ENCODE measurements at places on chromosomes 3 and 15.

DNA sequence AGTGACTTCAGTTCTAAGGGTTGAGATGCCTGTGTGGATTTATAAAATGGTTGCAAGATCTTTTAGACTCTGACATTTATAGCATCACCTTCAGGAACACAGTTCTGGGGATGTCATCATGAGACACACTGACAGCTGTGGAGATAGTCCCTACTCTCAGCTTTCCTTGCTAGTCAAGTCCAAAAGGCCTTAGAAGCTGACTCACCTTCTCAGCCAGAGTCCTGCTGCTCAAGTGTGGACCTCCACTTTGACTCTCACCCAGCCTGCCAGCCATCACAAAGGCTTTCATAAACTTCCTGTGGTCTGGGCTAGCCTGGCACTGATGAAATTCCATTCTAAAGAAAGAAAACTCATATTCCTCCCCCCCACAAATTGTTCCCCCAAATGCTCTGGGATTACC lies 44.8 kb downstream of the TMEM39A start:
- no peak for DNase-seq

DNA sequence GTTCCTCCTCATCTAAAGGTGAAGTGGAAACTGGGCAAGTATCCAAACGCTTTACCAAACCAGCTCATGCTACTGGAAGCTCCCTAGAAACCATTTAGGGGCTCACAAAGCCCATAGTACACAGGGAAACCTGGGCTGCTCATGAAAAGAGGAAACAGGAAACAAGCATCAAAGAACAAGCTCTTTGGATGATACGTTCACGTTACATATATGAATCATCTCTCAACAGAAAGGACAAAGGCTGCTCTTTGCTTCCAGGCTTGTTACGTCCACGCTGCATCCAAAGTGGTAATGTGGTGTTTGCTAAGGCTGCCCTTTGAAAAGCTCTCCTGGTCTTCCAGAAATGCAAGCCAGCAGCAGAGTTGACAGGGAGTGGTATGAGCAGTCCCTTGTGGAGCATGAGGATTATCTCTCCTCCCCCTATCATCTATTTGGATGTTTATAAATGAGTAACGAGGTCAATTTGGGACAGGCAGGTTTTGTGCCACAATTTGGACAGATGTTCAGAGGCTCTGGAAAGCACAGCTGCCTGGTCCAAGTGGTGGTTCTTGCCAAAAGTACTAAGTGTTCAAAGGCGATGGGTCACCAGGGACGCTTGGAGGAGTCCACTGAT lies 98.0 kb upstream of the RORA start:
- no peak for DNase-seq

DNA sequence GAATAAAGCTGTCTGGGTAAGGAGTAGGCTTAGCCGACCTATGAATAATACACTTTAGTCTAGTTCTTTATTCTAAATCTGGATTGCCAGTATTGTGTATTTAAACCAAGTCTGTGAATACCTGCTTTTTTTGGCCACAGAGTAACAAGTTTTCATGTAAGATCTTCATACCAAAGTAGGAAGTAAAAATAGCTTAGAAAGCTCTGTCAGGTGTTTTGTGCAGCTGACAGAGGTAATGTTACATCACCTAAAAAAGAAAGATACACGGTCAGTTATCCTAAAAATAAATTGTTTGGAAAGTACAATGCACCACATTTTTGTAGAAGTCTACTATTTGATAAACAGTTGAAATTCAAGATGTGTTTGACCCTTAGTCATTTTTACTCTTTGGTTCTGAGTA lies 16.5 kb downstream of the CALML4 start:
- DNase-seq, result no peak

DNA sequence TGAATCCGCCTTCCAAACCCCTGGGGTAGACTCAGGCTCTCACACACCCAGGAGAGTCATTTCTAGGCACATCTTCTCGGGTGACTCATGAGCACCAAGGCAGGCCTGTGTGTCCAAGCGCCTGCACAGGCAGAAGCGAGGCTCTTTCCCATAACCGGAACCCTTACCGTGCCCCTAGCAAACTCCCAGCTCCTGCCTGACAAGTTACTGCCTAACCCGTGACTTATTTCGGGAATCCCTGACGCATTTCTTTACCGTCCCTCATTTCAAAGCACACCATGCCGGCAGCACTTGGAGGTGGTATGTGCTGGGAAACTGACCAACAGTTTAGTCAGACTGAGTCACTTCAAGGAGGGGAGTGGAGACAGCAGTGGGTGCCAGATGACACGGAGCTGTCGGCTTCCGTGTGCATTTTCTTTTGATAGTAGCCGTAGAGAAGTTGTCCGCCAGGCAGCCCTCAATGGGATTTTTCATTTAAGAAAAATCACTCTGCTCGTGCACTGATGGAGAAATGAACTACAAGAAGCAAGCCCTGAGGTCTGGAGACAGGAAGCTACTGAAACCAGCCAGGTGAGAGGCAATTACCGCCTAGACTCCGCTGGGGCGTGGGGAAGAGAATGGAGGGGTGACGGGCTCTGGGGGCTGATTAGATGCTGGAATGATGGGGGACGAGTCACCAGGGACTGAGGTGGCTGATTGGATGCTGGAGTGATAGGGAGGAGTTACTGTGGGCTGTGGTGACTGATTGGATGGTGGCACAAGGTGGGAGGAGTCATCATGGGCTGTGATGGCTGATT lies 17.3 kb upstream of the HRH1 start:
- DNase-seq, result no peak

GRCh38 chr3:64888840-64889392 lies 201.1 kb upstream of the ADAMTS9 start:
- DNase-seq, result no peak

DNA sequence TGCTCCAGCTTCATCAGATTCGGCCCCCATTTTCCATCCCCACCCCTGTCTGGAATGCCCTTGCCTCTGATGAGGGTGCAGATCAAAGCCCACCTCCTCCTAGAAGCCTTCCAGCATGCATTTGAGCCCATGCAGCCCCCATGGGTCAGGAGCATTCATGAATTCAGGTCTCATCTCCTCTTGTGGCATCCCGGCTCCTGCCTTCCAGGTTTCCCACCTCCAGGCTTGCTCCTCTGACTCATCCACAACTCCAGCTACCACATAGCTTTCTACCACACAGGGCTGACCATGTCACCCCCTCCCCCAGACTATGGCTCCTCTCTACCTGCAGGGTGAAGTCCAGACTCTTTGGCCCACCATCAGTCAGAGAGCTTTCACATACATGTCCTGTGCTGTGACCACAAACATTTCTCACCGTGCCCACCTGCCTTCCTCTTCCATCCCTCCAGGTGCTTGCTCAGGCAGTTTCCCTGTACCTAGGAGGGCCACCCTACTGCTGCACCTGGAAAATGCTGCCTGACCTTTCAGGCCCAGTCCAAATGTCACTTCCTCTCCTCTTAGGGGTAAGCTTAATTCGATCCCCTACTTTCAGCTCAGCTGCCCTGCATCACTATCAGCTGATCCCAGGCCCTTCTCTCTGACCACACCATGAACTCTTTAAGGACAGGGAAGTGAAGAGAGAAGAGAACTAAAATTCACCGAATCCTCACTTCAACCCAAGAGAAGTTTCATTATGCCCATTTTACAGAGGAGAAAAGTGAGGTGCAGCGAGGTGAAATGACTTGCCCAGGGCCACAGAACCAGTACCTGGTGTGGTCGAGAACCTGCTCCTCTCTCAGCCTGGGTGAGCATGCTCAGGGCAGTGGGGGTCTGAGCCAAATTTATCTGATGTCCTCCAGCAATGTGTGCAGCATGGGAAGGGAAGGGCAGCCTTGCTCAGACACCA lies 13.7 kb upstream of the FGD5 start:
- DNase-seq, result no peak

GRCh38 chr3:65671004-65671403 lies 367.7 kb downstream of the MAGI1 start:
- no peak for DNase-seq

GRCh38 chr3:68987322-68987721 lies 26.2 kb downstream of the EOGT start:
- DNase-seq, result no peak

- no peak for DNase-seq
Measured at GRCh38 chr3:188458756-188459155, 304.8 kb downstream of the LPP start.

DNA sequence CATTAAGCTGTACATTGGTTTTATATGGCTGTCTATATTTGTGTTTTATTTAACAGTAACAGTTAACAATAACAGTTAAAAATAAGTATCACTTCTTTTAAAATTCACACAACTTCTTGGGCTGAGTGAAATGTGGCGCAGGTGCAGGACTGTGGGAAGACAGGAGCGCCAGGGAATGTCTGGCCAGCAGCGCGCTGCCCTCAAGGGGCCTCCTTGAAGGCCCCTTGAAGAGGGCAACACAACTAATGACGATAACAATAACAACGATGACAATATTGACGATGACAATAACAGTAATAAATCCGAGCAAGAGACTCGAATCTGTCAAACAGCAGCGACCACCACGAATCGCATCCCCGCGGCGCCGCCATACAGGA lies 411 bp upstream of the PPP2R3A start:
- no peak for DNase-seq

- no peak for DNase-seq
Measured at GRCh38 chr3:177615015-177615414, 417.7 kb upstream of the TBL1XR1 start.

- DNase-seq, result no peak
Measured at GRCh38 chr3:181941250-181941649, 229.5 kb downstream of the SOX2 start.

GRCh38 chr3:46907271-46907670 lies 29.8 kb downstream of the PTH1R start:
- DNase-seq, result no peak

DNA sequence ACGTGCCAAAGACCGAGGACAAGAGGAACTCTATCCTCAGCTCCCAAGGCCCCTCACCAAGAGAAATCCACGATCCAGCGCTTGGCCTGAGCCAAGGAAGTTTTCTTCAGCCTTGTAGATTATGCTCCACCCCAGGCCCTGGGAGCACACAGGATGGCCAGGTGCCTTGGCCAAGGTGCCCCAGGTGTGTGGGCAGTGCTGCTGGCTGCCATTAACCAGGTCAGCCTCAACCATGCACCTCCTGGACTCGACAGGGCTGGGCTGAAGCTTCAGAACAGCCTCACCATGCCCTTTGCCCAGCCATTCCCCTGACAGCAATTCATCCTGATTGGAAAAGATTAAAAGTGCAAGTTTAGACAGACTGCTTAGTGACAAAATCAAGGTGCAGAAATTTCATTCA lies 10.9 kb upstream of the MESP1 start:
- no peak for DNase-seq

DNA sequence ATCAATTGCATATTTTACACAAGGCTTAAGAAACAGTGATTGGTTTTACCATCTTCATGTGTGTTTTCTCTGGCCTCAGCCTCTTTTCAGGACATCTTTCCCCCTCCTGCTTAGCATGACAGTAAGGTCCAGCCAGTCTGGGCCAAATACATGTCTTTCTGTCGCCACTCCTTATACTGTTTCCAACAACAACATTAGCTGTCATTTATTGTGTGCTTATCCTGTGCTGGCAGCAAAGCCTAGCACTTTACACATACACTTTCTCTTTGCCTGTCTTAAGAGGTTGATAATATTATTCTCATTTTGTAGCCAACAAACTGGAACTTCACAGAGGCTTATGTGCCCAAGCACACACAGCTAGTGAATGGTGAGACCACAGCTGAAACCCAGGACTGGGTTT lies 37.8 kb downstream of the B3GALNT1 start:
- no peak for DNase-seq

GRCh38 chr3:124851136-124851535 lies 36.0 kb downstream of the ITGB5 start:
- DNase-seq, result no peak

DNA sequence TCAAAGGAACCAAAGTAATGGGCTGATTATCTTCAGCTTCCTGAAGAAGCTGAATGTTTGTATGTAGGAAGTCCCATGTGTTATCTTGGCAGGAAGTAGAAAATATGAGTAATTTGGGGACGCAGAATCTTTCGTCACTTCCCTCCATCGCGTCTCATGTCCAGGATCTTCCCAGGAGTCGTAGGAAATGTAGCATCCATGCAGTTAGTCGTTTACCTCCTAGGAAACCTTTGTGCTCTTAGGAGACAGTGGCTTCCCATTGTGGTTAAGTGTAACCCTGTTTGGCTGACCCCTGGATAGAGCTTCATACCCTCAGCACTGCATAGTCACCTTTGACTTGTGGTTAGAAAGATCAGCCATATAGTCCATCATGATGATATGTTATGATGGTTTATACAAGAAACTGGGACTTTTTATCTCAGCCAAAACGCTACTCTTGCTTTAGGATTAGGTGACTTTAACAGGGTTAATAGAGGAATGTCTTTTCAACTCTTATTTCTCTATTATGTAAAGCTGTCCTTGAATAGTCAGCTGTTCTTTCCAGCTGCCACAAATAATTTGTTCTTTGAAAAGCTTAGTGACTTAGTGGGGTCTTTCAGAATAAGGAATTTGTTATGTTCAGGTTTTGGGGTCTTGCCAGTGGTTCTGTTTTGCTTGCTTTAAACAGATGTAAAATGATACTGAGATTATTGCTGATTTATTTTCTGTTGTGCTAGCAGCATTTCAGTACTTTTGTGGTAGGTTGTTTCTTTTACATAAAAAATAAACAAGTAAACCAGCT lies 92.2 kb downstream of the KLHL25 start:
- DNase-seq, result no peak

DNA sequence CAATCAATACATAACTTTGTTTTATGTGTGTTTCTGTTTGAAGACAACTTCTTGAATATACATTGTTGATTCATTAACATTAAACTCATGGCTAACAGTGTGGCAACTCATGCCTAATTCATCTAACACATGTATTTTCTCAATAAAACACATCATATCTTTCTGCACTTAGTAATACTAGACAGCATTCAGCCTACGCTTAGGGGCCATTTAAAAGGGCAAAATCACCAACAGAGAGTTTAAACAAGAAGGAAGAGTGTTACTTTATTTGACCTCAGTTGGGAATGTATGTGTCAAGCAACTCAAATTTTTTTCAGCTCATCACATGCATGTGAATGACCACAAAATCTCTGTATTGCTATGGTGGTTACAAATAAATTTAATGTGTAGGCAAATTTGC lies 128.8 kb upstream of the AADACL2 start:
- DNase-seq, result no peak

GRCh38 chr3:128263946-128264345 lies 110.7 kb downstream of the EEFSEC start:
- DNase-seq, result no peak

- DNase-seq, result no peak
Measured at GRCh38 chr3:5298453-5298852, 110.9 kb downstream of the EDEM1 start.

GRCh38 chr3:195907934-195908693 lies at the start of gene TNK2:
Gene TNK2 (minus strand): TSS chr3:195908551. CDS start chr3:195888588, 19,963 bp downstream.
- DNase-seq, result peak; percentile 29

DNA sequence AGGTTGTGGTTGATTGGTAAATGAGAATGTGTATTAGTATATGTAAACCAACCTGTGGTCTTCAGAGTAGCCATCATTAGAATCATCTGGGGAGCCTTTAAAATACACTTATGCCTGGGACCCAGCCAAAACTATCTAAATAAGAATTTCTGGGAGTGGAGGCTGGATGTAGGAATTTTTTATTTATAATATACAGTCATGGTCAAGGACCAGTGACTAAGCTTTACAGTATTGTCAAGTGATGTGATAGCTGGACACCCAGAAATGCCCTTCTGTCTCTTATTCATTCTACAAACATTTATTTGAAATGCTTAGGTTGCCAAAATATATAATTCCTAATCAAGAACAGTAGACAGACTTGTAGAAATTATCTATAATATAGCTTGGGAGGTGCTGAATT lies 132.2 kb downstream of the MBNL1 start:
- no peak for DNase-seq

- DNase-seq, result no peak
Measured at GRCh38 chr3:186483611-186484340, 60.4 kb downstream of the CRYGS start.

GRCh38 chr15:62672268-62672667 lies 370.3 kb upstream of the TPM1 start:
- DNase-seq, result no peak

- no peak for DNase-seq
Measured at GRCh38 chr3:117661818-117662095, 952.2 kb downstream of the TUSC7 start.
